ENCODE measurements at places on chromosomes 6 and 20.

GRCh38 chr6:27768556-27768955 lies 143.6 kb downstream of the OR2B2 start:
- no peak for DNase-seq

DNA sequence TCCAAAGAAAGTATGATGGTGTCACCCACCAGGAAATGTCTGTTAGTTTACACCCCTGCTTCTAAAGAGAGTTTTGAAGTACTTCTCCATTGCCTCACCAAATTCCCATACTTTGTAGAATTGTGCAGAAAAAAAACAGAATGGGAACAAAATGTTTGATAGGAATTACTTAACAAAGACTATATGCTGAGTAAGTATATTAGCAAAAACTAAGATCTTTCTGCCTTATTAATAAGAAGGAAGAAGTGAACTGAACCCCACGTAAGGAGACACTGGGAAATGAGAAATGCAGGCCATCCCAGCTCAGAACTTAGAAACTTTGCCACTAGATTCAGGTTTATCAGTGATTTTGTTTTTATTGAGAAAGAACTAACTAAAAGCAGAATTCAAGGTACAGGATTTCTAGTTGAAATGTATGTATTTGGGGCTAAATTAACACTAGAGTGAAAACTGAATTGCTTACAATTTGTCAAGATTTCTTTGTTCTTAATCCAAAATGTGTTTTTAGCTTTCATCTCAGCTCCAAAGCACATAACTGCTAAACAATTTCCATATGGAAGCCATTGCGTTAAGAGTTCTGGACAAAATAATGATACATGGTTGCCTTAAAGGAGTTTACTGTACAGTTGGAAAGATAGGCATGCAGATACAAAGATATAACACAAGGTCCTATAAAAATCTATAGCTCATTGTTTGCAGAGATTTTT lies 102.7 kb upstream of the BMP5 start:
- no peak for DNase-seq

DNA sequence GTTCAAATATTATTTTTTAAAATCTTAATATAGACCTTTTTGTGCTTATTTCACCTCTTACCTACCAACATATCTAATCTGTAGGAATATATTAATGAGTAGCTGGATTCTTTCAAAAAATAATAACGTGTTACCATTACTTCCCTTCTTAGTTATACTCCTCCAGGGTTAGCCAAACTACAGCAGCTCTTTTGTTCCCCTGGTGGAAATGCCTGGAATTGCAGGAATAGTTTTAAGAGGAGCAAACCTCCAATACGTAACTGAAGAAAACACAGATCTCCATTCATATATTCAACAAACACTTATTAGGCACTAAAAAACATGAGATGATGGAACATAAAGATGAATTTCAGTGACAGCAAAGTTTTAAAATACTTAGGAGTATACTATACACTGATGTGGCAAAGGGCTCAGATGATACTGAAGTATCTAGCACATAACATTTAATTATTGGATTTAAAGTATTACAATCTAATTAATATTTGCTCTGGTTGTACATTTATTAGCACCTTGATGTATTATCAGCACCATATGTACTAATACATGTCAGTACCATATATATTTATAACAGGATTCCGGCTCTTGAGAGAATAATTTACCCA lies 78.3 kb downstream of the TBX18 start:
- peak; percentile 74 for DNase-seq

DNA sequence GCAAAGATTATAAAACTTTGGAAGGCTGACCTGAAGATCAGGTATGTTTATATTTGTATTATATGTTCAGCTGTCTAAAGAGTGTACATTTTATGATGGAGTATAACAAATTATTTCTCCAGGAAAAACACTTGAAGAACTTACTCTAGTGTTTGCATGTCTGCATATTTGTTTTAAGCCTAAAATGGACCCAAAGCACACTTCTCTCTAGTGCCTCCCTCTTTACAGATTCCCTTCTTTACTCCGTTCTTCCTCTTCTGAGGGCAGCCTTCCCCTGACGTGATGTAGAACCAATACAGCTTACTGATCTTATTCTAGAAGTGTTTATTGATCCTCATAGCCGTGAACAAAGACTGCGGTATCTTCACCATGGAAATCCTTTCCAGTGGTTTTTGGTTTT lies 13.9 kb downstream of the SUMO4 start:
- no peak for DNase-seq

DNA sequence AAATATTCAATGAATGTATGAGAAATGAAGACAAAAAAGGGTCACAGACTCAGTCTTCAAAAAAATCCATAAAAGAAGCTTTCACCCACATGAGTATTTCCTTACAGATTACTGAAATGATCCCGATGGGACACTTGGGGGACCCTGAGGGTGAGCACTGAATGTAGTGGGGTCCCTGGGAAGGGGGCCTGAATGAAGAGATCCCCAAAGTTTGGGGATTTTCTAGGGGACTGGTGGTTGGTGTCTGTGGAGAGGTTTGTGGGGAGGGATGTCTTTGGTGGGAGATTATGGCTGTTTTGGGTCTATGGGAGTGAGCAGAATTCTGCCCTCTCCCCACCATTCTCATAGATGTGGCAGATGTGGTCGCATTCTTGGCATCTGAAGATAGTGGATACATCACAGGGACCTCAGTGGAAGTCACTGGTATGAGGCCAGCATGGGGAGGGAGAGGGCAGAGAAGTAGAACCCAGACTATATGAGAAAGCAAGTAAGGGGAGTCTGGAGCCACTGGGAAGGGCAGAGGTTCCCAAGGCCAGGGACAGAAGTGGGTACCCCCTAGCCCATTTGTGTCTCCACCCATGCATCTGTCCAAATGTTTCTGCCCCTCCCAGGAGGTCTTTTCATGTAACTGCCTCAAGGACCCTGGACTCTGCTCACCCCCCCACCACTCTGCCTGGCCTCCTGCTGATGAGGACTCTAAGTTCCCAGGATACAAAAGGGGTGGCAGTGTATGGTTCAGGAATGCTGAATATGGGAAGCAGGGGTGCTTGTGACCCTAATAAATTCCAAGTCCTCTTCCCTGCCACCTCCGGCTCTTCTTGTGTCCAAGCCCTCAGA lies 1.8 kb downstream of the HSD17B8 start:
- no peak for DNase-seq

DNA sequence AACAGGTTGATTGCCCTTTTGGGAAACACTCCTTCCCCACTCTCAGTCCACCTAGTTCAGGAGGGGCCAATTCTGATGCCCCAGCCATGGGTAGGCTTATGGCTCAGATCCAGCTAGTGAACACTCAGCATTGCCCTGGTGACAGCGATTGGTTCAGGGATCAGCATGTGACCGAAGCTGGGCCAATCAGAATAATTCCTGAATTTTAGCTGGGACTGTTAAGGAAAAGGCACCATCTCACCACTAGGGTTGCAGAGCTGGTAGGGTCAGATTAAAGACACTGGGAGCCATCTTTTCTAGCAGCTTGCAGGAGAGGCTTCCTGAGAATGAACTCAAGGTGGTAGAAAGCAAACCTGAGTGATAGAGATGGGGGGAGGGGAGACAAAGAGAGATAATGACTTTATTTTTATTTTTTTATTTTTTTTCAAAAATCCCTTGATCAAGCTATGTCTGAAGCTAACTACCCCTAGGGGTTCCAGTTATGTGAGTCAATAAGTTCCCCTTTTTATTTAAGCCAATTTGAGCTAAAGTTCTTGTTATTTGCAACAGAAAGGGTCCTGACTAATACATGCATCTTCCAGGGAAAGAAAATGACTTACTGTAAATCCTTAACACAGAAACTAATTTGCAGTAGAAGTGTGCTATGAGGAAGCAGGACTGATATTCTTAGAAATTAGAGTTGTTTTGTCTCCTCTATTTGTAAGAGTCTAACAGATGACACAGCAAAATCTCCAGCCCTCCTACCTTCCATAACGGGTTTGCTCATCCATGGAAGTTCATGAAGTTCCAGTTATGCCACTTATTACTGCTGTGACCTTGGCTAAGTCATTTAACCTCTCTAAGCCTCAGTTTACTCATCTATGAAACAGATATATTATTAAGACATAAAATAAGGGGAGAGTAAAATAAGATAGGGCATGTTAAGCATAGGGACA lies 44.7 kb downstream of the EYA2 start:
- peak; percentile 82 for DNase-seq

DNA sequence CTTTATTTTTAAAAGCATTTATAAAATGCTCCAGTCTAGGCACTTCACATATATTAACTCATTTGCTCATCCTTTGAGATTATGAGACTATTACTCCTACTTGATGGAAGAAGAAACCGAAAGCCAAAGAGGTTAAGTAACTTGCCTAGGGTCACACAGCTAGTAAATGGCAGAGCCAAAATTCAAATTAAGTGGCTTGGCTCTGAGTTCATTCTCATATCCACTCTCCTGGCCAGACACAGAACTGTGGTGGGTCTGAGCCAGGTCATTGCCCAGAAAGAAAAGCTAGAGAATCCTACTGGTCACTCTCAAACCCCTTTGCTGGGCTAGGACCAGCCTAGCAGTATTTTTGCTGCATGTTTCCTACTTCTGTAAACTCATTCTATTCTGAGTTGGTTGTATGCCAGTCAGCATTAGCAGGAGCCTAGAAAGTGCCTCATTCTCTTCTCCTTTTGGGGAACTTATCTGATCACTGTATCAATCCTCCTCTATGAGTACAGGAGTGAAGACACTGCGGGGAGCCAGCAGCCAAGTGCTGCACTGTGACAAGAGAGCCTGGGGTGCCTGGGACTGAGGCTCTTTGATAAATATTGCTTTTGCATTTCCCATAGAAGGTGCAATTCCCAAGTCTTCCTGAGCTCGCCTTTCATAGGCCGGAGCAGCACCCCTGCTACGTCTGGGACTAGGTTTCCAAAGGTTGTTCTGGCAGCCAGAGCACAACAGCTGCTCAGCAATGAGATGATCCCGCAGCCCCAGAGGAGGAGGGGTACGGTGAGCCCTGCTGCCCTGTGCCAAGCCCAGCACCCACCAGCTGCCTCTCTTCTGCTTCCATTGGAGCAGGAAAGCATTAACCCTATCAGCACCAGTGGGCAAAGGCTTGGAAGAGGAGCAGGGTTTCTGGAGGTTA lies 728.3 kb downstream of the MAFB start:
- no peak for DNase-seq

DNA sequence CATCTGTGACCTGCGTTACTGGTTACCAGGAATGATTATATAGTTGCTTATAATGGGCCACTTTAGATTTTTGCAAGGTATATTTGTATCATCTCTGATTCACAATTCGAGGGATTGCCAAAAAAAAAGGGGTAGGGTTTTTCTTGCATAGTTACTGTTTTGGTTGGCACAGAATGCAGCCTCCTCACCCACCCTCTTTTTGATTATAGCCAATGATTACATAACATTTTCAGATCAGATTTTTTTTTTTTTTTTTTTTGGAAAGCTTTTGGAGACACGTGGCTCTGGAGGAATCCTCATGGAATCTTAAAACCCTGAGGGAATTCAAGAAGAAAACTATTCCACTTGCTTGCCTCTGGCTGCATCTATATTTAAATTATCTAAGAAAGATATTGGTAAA lies 53.7 kb downstream of the UST start:
- no peak for DNase-seq

DNA sequence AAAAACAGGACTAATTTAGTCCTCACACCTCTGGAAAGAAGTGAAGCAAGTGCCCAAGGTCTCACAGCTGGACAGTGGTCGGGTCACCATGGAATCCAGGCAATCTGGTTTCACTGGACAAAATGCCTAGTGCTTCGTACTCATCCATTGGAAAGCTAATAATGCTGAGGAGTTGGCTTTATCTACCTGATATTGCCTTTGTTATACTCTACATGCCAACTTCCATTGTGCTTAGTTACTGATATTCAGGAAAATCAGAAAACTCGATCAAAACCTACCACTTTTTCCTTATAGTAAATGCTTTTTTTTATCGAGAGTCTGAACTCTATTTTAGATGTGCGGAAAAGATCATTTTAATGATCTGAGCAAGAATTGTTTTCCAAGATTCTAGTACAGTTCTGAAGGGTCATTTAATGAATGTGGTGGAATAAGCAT lies 966 bp downstream of the CFAP206 start:
- DNase-seq: no peak

DNA sequence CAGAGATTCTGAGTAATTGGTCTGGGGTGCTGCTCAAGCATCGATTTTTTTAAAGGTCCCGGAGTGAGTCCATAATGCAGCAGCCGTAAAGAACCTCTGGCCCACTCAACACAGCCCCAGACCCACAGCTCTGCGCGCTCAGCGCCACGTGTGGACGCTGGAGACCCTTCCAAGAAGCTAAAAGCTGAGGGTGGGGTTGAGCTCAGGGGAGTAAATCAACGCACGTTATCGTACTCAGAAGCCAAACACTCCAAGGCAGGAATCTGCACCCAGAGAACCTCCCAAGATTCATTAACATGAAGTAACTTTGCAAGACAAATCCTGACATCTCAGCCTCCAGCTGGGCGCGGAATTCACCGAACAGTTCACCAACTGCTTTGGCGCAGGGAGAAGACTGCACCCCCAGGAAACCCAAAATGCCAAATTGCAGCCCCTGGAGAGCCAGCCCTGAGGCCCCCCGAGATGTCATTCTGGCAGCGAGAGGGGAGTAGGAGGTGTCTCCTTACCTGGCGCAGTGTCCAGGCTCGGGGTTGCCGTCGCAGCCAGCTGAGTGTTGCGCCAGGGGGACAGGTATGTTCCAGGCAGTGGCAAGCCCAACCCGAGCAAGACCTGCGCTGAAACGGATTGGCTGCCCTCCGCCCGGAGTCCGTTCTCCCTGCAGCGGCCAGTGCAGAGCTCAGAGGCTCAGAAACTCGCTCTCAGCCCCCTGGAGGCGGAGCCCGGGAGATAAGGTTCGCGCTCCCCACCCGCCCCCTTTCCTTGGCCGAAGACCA lies at the start of gene COL21A1:
Gene COL21A1, minus strand, starts transcription at position 700 of the 773 bp plus-strand sequence. CDS start 64,962 bp downstream, outside the sequence.
- DNase-seq: no peak

DNA sequence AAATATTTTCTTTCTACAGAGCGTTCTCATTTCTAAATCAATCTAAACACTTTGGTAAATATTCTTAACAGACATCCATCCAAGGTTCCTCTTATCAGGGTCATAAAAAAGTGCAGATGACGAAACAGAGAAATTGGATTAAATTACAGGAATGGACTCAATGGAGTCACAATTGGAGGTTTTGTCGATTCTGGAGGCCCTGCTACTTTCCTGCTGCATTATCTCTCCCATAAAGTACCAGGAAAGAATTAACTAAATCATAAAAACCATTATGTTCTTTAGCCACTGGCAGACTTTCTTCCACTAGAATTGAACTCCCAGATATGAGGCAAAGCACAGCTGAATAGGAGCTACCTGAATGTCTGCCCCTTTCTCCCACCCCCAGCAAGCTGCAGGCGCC lies 610.6 kb downstream of the HDGFL1 start:
- DNase-seq: no peak

- DNase-seq: no peak
These were observed 6.1 kb downstream of the NINL start for GRCh38 chr20:25579081-25579770.

GRCh38 chr20:3454831-3455230 lies 16.0 kb upstream of the ATRN start:
- no peak for DNase-seq

GRCh38 chr20:44052166-44052565 lies 134.8 kb downstream of the JPH2 start:
- DNase-seq: no peak
